ENCODE measurements at places on chromosomes 3 and 15.

- no peak for DNase-seq
Measured at GRCh38 chr3:64995857-64996551, 308.2 kb upstream of the ADAMTS9 start.

DNA sequence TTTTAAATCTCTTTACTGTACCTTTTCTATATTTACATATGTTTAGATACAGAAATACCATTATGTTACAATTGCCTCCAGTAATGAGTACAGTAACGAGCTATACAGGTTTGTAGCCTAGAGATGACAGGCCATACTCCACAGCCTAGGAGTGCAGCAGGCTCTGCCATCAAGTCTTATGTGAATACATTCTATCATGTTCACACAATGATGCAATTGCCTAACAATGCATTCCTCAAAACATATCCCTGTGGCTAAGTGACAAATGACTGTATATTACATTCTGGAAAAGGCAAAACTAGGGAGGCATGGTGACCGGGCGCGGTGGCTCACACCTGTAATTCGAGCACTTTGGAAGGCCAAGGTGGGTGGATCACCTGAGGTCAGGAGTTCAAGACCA is 192.4 kb upstream of the IGF1R start:
- DNase-seq, result no peak

DNA sequence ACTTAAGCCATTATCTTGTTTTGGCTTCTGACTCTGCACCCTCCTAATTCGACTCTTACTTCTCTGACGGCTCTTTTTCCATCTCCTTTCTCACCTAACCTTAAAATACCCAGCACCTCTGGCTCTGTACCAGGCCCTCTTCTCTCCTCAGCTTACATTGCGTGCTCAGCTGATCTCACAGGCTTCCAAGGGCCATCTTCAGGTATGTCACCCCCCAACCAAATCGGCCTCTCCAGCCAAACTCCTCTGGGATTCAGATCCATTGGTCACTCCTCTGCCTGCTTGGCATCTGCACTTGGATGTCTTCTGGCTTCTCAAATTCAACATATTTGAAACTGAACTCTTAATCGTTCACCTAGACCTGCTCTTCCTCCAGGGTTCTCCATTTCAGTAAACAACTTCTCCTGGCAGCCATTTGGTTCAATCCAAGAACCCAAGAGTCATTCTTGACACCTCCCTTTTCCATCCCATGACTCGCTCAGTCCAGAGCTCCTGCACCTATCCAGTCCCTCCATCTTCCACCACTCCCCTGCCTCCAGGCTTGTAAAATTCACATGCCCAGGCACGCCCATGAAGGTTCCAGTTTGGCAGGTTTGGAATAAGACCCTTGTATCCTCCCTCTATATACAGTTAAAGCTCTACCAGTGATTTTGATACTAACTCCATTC is 35.2 kb upstream of the SLC41A3 start:
- peak; percentile 28 for DNase-seq

- DNase-seq, result no peak
Measured at GRCh38 chr3:88191872-88192409, 42.2 kb downstream of the C3orf38 start.

- DNase-seq, result no peak
Measured at GRCh38 chr3:157858821-157859220, 247.4 kb downstream of the SHOX2 start.

DNA sequence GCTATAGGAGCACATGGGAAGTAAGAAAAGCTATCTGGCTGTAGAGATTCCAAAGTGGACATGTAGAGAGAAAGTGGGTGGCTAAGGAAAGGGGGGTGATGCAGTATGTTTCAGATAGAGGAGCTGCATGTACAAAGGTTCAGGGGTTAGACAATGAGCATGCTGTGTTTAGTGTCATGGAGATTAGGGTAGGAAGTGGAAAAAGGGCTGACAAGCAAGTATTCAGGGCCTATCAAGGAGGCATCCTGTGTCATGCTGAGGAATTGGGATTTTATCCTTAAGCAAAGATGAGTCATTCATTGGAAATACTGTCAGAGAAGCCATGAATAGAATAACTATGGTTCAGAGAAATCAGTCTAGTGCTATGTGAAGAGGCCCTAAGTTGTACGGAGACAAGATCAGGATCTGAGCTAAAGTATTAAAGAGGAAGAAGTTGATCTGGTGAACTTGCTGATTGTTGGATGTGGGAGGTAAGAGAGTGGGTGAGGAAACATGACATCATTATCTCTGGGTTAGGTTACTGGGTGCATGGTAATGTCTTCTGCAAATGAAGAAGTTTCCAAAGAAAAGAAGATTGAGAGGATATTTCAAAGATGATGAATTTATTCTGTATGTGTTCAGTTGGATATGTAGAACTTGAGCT is 176.7 kb upstream of the GOLIM4 start:
- no peak for DNase-seq

DNA sequence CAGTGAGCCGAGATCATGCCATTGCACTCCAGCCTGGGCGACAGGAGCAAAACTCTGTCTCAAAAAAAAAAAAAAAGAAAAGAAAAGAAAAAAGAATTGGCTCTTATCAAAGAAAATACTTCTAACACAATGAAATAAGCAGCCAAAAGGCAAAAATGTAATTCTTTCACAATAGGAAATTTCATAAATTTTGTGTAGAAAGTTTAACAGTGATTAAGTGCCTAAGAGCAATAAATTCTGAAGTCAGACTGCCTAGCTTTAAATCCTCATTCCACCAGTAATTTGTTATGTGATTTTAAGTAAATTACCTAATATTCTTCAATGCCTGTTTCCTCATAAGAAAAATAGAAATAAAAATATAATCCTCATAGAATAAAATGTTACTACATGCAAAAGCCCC is 24.6 kb downstream of the HLTF start:
- no peak for DNase-seq

DNA sequence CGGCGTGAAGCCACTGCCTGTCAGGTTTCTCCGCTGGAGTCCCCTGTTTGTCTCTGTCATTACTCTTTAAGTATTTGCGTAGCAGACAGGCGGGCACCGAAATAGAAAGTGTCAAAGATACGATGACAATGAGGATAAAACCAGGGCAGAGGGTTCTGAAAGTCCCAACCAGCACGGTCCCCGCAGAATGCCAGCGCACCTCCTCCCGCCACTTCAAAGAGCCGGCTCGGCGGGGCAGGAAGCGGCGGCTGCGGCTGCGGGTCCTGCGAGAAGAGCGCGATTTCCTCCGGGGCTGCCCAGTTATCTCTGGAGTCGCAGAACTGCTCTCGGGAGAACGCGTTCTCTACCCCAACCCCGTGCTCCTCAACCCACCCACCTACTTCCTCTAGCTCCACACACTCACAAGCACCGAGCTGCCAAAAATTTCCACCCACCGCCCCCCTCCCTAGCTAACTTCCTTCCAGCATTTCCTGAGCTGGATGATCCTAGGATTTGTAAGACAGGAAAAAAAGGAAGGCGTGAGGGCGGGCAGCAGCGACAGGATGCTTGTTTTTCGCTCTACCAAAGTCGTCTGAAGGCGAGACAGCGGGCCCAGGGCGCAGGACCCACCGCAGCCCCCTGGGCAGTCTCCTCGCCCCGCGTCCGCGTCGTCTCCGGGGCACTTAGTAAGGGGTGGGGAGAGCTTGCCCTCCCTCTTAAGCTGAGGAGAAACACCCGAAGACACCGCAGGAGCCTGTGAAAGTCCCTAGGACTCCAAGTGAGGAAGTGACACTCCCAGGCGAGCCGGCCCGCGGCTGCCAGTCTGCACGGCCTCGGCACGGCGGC is at the start of gene ARHGAP31:
ARHGAP31 (plus strand) TSS at position 513 of the 825 bp plus-strand sequence. CDS start 522 bp downstream, outside the sequence.
- no peak for DNase-seq

DNA sequence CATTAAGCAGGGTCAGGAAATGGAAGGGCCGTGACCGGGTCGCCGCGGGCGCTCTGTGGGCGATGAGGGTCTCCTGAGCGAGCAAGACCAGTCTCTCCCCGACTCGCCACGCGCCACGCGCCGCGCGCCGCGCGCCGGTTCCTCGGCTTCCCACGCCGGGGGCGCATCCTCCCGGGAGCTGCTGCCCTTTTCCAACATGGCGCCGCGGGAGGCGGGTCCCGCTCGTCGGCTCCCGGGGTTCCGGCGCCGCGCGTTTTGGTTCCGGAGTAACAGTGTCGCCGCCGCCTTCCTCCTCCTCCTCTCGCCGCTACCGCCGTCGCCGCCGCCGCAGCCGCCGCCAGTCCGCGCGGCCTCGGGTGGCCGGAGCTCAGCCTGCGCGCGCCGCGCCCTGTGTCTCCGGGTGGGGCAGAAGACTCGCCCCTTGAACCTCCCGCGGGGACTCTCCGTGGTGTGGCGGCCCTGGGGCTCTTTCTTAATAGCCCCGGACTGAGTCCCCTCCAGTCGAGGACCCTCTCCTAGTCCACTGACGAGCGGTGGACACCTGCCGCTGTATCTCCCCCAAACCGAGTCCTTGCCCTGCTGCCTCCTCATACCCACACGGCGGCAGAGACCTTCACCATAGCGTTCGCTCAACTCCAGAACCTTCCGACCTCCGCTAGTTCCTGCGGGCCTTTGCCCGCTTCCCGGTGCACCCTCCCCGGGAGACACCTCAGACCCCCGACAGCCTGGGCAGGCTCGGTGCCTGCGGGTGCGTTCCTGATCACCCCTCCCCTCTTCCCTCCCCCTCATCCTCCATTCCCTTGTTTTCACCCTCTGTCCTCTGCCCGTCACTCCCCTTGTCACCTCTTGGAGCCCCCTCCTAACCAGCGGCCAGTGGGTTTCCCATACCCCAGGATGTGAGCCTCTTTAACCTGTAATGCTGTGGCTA is at the start of gene MAP2K5:
MAP2K5 (plus strand) TSS at position 284 of the 928 bp plus-strand sequence; CDS start at position 917, 633 bp downstream.
- no peak for DNase-seq

- no peak for DNase-seq
Measured at GRCh38 chr15:85312929-85313331, 67.5 kb upstream of the AKAP13 start.

DNA sequence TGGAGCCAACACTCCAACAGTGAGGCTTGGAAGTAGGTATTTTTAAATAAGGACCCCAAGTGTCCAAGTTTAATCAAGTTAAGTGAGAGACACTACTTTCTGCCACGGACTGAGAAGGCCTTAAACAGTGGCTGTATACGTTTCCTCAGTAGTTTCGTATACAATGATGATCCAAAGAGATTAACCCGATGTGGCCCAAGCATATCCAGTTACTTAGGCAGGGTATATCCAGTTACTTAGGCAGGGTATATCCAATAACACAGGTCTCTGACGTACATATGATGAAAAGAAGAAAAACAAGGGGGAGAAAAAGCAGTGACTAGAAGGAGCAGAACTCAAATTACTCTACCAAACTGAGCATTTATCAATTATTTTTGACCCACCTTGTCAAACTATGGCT is 591.4 kb downstream of the FOXP1 start:
- no peak for DNase-seq

DNA sequence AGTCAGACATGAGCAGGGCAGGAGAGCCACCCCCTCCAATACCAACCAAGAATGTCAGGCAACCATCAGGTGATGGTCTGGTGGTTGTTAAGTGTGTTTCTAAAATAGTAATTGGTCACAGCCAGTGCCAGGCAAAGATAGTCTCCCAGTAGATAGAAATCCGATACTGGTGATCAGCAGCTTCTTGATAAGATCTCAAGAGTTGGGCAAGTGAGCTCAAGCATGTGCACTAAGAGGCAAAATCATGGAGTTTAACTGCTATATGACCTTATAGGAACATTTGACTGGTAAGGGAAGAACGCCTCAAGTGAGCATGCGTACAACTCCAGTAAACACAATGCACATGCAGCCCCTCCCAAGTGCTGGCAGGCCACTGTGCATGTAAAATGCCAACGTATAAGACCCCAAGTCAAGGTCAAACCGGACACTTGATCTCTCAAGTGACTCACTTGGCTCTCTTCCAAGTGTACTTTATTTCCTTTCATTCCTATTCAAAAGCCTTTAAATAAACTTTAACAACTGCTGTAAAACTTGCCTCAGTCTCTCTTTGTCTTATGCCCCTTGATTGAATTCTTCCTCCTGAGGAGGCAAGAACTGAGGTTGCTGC is 36.0 kb upstream of the CBLB start:
- DNase-seq, result no peak

DNA sequence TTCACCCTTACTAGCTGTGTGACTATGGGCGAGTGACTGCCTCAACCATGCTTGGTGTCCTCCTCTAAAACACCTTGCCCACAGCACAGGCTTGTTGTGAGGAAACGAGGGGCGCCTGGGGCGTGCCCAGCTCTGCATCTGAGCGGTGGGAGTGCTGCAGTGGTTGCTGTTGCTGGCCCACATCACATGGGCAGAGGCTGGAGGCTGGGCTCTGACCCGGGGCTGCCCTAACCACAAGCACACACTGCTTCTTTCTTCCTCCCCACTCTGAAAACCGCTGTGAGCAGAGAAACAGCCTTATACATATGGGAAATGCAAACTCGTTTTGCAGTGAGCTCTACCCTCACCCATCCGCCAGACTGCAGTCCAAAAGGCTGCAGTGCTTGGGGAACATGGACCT is 74.8 kb upstream of the RPL32 start:
- no peak for DNase-seq

GRCh38 chr15:29889542-29890329 is 67.5 kb upstream of the TJP1 start:
- DNase-seq, result no peak

- no peak for DNase-seq
Measured at GRCh38 chr3:46289551-46289950, 47.3 kb downstream of the CCR3 start.

DNA sequence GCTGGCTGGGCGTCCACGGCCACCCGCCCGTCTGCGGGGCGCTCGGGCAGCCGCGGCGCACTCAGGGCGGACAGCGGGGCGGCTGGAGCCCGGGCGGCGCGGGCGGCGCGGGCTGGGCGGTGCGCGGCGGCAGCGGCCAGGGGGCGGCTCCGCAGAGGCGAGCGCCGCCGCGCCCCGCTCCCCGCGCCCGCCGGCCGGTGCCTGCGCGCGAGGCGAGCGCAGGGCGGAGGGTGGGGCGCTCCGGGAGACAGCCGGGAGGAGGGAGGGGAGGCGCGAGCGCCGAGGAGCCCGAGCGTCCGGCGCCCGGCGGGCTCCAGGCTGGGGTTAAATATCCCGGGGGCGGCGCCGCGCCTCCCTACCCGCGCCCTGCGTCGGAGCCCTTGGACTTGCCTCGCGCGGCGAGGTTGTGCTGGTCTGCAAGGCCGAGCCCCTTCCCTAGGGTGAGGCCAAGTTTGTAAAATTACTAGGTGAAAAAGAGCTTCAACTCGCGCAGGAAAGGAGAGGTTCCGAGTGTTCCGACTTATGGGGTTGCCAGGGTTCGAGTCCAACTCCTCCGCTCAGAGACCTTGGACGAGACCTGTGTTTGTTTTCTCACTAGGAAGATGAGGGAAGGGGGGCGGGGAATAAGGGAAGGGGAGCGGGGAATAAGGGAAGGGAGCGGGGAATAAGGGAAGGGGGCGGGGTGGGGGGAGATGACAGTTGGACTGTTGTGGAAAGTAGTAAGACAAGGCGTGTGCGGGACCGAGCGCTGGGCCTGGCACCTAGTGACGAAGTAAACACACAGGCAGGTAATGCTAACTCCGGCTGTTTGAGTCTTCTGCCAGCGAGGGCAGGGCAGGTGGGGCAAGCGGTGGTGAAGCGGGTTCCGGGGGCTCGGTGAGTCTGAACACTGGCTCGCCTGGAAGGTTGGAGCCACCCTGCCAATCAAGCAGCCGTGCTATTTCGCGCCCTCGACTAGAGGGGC is at the start of gene TNFAIP8L3:
TNFAIP8L3 (minus strand) TSS at position 301 of the 964 bp plus-strand sequence. CDS start 311 bp downstream, outside the sequence.
- no peak for DNase-seq

Measured in LNCaP clone FGC (cell line).